Parietal lobe (tissue), 2 donors: ENCODE measurements at places on chromosomes 1 and 21. TPM values are rescaled to one million over a fixed set of nuclear protein-coding genes. Genes with fewer than 3 reads are reported as not detected.

TFF2 gene
- not detected for total RNA-seq

EXTL1 gene
- total RNA-seq, result 2.2 TPM

NTMT2 gene
- total RNA-seq, result 0.63 TPM

KLF17 gene
- total RNA-seq, result not detected

PLA2G2F gene
- not detected for total RNA-seq

UTS2 gene
- total RNA-seq, result not detected

OR2T11 gene
- total RNA-seq, result not detected

ASCL5 gene
- not detected for total RNA-seq

GUCA2A gene
- total RNA-seq, result not detected

TAS1R1 gene
- not detected for total RNA-seq

TRIM67 gene
- 61.7 TPM for total RNA-seq

USH2A gene
- total RNA-seq, result 0.31 TPM

SEMA6C gene
- total RNA-seq, result 40.1 TPM

KCNK1 gene
- 2.2 TPM for total RNA-seq

PTGER3 gene
- total RNA-seq, result 0.94 TPM

FAM167B gene
- total RNA-seq, result not detected

CALML6 gene
- total RNA-seq, result not detected

UBE2Q1 gene
- total RNA-seq, result 22.5 TPM

RBP7 gene
- total RNA-seq, result not detected

PACC1 gene
- 24.1 TPM for total RNA-seq

PHACTR4 gene
- 26.0 TPM for total RNA-seq

CFAP74 gene
- total RNA-seq, result 0.63 TPM

EVI5 gene
- 54.8 TPM for total RNA-seq

RCOR3 gene
- total RNA-seq, result 77.3 TPM

CREB3L4 gene
- 15.7 TPM for total RNA-seq

TPM3 gene
- total RNA-seq, result 177 TPM

LRRC3 gene
- total RNA-seq, result 13.5 TPM

AGMAT gene
- 0.31 TPM for total RNA-seq

TNFAIP8L2 gene
- total RNA-seq, result 0.94 TPM

HSF2BP gene
- 4.1 TPM for total RNA-seq

GSTM4 gene
- total RNA-seq, result 6.6 TPM

CAMSAP2 gene
- total RNA-seq, result 146 TPM

CA14 gene
- total RNA-seq, result 1.3 TPM

ATP1A4 gene
- 0.31 TPM for total RNA-seq

B4GALT3 gene
- total RNA-seq, result 20.0 TPM

ZBED6 gene
- 22.8 TPM for total RNA-seq

CAMK1G gene
- total RNA-seq, result 2.8 TPM

FAAH gene
- 36.0 TPM for total RNA-seq

NGF gene
- total RNA-seq, result not detected

TMEM53 gene
- 6.3 TPM for total RNA-seq

CHODL gene
- total RNA-seq, result 2.8 TPM

DCST2 gene
- total RNA-seq, result not detected

OXCT2 gene
- total RNA-seq, result 0.31 TPM

FCRL6 gene
- not detected for total RNA-seq

BATF3 gene
- 5.3 TPM for total RNA-seq

HENMT1 gene
- total RNA-seq, result 17.5 TPM

CLDN14 gene
- total RNA-seq, result not detected

SLC2A5 gene
- 0.94 TPM for total RNA-seq

LPAR3 gene
- total RNA-seq, result not detected
